ENCODE measurements at places on chromosomes 1 and 21.

- DNase-seq: no peak
These were observed 61.1 kb downstream of the FYB2 start for GRCh38 chr1:56758135-56758534.

GRCh38 chr1:171809834-171810233 lies 28.4 kb downstream of the METTL13 start:
- DNase-seq: no peak

- DNase-seq: no peak
These were observed 154.6 kb downstream of the RGS7 start for GRCh38 chr1:241202401-241202800.

GRCh38 chr21:44072111-44072510 lies 35.1 kb upstream of the PWP2 start:
- no peak for DNase-seq

DNA sequence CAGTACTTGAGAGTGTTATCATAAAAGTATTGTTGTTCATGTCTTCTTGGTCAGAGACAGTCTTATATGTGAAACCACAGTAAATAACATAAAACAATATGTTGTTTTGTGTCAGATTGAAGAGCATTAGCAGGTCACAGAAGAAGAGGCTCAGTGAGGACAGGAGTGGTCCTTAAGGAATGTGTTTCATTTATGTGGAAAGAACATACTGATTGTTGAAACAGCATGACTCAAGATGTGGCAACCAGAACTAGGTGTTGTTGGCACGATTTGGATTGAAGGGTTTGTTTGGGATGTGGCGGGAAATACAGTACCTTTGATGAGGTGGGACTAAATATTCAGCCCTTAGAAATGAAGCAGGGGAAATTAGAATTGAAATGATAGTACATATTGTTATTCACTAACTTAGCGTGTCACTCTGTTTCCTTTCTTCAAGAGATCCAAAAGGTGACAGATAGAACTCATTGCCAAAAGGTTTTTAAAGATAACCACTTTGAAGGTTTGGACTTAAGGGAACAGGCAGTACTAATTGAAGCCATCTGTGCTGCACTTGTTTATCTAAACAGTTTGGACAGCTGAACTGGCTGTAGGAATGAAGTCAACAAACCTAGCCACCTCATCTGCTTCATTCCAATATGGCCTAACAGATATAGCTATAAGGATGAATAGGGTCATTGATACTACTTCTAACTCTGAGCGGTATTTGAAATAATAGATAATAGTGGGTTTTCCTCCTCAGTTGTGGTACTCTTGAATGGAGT lies 14.4 kb downstream of the RALGPS2 start:
- DNase-seq: no peak

- no peak for DNase-seq
These were observed 26.4 kb downstream of the TIAM1 start for GRCh38 chr21:31317688-31318087.

DNA sequence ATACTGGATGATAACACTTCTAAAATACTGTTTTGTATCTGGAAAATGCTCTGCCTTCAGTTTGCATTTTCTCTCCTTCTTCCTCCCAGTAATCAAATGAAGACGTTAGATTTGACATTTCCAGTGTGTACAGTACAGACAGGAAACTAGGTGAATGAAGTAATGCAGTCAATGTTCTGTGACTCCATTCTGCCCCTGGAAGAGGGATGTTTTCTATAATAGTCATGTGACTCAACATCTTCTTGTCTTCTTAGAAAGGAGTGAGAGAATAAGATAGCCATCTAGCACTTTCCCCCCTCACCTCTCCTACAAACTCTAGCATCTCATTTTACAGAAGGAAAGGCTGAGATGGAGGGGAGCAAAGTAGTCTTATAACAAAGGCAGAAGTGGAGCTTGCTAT lies 77.6 kb downstream of the DDR2 start:
- DNase-seq: no peak

- no peak for DNase-seq
These were observed 8.7 kb downstream of the PTCH2 start for GRCh38 chr1:44834328-44834727.

- DNase-seq: no peak
These were observed 28.6 kb upstream of the NADK start for GRCh38 chr1:1806890-1807289.

DNA sequence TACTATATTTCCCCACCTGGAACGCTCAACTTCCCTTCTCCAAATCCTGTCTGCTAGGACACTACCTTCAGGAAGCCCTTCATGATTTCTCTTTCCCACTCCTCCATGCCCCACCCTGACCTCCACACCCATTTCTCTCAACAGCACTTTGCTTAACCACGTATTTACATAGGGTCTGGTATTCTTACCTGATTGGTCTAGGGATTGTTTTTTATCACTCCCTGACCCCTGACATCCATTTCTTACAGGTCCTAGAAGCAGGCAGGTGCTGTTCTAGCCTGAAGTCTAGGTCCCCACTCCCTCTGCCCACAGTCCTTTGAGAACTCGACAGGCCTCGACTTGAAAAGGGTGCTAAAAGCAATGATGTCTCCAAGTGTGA lies 47.5 kb downstream of the DMAP1 start:
- no peak for DNase-seq

- no peak for DNase-seq
These were observed 5.6 kb upstream of the ATP1A1 start for GRCh38 chr1:116367256-116367945.

DNA sequence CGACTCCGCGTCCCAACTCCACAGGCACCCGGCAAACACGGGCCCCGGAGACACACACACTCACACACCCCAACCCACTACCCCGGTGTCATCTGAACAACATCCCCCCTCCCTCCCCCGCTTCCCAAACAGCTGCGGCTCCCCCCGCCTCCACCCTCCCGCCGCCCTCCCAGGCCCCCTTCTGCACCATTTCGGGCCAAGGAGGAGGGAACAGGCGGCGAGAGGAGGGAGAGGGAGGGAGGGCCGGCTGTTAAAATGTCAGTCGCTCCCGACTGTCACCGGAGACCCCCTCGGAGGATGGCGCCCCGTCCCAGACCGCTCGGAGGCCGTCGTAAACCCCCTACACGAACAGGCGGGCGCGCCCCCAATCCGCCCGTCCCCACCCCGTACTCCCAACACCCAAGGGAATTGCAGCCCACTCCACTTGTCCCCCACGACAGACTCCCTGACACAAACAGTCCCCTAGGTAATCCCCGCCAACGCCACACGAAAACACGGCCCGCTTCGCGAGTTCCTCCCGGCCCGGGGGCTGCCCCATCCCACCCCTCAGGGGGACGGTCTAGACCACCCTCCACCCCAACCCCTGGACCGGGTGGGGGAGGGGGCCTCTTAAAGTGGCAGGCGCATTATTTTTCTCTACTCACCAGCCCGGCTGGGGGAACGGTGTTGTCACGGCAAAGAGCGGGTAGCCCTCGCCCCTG lies 583 bp downstream of the MEF2D start:
- DNase-seq: no peak

DNA sequence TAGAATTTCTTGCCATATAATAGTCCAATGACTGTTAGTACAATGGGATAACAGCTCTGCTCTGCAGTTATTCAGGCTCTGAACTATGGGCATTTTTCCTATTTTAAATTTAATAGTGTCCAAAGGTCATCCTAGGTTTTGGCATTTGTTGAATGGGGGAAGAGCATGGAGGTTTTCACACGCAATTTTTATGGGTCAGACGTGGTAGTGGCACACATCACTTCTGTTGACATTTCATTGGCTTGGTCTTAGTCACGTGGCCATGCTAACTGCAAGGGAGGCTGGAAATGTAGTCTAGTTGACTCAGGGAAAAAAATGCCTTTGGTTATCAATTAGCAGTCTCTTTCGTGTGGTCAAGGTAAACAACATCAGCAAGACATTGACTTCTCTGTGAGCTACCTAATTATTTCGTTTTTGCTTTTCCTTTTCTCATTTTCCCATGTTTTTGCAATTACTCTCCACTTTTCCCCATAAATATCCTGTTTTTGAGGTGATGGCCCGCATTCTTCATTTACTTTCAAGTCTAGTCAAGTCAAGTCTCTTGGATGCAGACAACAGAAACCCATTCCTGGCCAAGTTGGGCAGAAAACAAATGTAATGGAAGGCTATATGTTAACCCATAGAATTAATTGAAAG lies 82.8 kb downstream of the DYRK1A start:
- no peak for DNase-seq

- no peak for DNase-seq
These were observed 126.3 kb upstream of the JUN start for GRCh38 chr1:58909914-58910681.

- no peak for DNase-seq
These were observed 260.3 kb downstream of the SIPA1L2 start for GRCh38 chr1:232369451-232370296.

GRCh38 chr21:45811136-45811535 lies 167.6 kb downstream of the PCBP3 start:
- DNase-seq: no peak

- no peak for DNase-seq
These were observed 31.8 kb downstream of the ATF3 start for GRCh38 chr1:212640223-212640878.

DNA sequence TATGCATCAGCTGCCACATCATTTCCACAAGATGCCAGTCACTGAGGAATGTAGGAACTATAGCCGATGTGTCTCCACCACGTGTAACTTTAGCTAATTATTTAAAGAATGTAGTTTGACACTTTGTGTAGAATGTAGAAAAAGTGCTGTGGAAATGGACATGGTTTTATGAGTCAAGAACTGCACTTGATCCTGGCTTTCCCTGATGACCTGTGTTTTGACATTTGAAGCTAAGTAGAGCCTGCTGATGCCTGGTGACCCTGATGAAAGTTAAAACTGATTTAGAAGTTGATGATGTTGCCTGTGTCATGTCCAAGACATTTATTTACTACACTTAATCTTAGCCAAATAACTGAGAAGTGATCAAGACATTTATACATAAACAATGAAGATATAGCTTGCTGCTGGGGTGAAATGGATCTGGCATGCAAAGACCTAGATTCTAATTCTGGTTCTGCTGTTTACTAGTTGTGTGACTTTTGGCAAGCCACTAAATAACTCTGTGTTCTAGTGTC lies 4.4 kb upstream of the OSBPL9 start:
- DNase-seq: no peak

GRCh38 chr1:22351768-22352080 lies 99.9 kb upstream of the ZBTB40 start:
- DNase-seq: no peak

DNA sequence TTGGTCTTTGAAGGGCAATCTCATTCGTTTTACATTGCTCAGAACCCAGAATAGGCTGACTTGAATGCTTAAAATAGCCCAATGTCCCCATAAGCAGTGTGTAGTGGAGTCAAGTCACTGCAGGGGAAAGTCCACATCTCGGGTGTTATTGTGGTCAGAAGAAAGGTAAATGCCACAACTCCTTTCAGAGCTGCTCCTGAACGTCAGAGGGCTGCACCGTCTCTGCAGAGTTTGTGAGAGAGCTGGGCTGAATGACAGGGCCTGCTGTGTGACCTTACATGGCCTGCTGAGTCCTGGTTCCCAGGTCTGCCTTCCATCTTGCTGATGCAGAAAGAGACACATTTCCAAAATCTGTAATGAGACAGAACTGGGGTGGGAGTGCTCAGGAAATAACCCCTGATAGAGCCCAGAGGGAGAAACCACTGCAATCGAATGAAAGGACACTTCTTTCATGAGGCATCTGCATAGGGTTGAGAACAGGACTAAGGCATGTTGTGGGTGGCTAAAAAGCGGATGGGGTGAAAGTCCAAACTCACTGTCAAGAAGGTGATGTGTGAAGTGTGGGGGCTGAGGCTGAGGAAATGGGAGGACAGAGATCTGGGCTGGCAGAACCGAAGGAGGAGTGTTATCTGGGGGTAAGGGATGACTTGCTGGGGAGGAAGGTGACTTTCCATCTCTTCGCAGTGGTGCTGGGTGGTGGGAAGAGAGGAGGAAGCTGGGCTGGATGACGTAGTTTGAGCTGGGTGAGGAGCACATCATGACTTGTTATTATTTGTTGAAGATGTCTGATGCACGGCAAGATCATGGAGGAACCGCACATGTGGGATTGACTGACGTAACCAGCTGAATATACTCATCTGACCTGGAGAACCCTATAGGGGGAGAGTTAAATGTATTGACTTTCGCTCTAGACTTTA lies 33.7 kb downstream of the XCL2 start:
- DNase-seq: no peak

DNA sequence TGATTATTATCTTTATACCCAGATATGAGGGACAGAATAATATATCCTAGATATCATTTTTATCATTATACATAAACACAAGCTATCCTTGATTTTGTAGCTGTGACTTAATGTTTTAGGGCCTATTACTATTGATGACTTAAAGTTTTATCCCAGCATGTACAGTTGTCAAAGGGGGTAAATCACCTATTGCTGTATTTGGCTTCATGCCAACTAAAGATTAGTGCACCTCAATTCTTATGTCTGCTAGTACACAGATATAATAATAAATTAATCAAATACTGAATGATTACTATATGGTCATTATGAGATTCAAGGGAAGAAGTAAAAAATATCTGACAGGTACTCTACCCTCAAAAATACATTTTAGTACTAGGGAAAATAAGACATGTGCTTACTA lies 84.0 kb downstream of the SYT14 start:
- no peak for DNase-seq

GRCh38 chr1:111099289-111099688 lies 40.6 kb downstream of the DRAM2 start:
- no peak for DNase-seq

Data from renal cortex interstitium (tissue), 15 donors.